ENCODE measurements at places on chromosomes 6 and 20. TPM values are rescaled to one million over a fixed set of nuclear protein-coding genes. Genes with fewer than 3 reads are reported as not detected.

The IL17A gene
- total RNA-seq: not detected

The C20orf204 gene
- total RNA-seq: 0.48 TPM

The NR2E1 gene
- total RNA-seq: not detected

The FAM110A gene
- total RNA-seq: 2.9 TPM

The HLA-DRB1 gene
- total RNA-seq: 56.2 TPM

The TBX18 gene
- total RNA-seq: 3.8 TPM

The ENPP5 gene
- total RNA-seq: 2.0 TPM

The ISM1 gene
- total RNA-seq: 7.9 TPM

The HLA-DQA2 gene
- total RNA-seq: 0.56 TPM

The CDH26 gene
- total RNA-seq: 1.4 TPM

The ASIP gene
- total RNA-seq: not detected

The TINAG gene
- not detected for total RNA-seq

The LY6G6F gene
- total RNA-seq: not detected

The CGA gene
- not detected for total RNA-seq

The DDRGK1 gene
- total RNA-seq: 70.7 TPM

The MAP1LC3A gene
- total RNA-seq: 53.6 TPM

The BANF2 gene
- not detected for total RNA-seq

The CCN5 gene
- total RNA-seq: 47.1 TPM

All from omental fat pad (tissue), 4 donors.